ENCODE measurements at places on chromosomes 5 and 9.

- no peak for DNase-seq
These were observed 36.3 kb downstream of the GABRP start for GRCh38 chr5:170819824-170820223.

DNA sequence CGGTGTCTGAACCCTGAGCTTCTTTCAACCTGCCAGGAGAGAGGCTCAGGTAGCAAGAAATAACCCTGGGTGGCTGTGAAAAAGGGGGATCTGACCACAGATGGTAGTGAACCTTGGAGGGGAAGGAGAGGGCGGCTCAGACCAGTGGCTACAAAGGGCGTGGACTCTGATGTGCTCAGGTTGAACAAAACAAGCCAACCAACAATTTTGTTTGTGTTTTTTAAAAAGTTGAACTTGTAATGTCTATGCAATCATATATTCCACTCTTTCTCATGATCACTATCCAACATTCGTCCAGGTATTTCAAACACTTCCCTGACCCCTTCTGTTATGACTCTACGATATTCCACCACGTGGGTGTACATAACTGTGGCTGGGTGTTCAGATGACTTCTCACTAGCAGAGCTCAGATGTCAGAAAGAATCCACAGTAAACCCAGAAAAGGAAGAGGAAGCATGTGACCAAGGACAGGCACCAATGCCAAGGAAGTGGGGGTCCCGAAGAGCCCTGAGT lies 20.0 kb downstream of the PTPN3 start:
- no peak for DNase-seq

DNA sequence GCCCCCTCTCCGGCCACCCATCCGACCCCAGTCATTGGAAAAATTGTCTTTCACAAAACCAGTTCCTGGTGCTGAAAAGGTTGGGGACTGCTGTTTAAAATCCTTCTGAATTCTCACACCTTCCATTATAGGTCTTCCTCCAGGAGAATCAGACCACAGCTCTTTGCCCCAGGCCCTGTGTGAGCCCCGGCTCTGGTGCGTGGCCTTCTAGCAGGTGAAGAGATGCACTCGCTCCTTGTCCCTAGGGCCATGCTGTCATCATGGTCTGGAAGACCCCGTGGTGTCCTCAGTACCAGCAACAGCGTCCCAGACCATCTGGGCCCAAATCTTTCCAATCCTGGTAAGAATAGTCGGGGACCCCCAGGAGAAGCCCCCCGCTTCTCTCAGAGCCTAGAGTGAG lies 95.2 kb downstream of the DAP start:
- no peak for DNase-seq

- DNase-seq, result no peak
These were observed 43.4 kb downstream of the OSTF1 start for GRCh38 chr9:75131700-75132099.

GRCh38 chr5:128722551-128722950 lies 184.5 kb upstream of the FBN2 start:
- no peak for DNase-seq

DNA sequence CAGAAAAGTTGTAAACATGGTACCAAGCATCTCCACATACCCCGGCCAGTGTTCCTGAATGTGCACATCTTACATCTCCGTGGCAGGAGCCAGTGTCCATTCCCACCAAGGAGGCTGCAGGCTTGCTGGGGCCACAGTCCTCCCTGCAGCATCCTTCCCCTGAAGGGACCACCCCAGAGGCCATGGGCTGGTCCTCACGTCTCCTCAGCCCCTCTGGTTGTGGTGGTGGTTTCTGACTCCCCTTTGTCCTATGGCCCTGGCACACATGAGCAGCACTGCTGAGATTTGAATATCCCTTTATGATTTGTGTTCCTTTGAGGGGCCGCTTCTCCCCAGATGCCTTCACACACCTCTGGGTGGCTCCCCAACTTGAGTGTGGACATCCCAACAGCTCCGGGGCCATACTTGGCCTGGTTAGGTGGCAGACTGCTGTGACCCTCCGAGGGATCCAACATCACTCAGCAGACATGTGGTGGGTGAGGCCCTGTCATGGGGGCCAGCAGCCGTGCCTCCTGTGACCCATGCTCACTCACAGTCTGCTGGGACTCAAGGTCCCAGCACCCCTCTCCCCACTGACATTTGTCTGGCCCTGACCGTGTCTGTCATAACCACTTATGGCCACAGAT lies 14.3 kb downstream of the PHF2 start:
- no peak for DNase-seq

DNA sequence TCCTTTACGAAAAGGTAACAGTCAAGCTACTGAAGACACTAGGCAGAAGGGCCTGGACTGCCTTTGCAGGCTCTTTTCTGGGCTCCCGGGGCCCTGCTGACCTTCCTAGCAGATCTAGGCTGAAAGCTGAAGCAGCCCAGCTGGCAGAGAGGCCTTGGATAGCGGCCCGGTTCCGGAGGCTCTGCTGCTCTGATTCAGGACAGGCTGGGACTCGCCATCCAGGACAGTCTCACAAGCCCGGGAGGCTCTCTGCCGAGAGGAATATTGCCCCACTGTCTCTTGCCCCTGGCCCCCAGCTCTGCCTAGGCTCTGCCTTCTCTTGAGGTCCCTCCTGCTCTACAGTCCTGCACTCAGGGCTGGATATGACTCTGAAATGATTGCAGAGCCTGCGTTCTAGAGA lies 67.8 kb downstream of the PSD2 start:
- no peak for DNase-seq

DNA sequence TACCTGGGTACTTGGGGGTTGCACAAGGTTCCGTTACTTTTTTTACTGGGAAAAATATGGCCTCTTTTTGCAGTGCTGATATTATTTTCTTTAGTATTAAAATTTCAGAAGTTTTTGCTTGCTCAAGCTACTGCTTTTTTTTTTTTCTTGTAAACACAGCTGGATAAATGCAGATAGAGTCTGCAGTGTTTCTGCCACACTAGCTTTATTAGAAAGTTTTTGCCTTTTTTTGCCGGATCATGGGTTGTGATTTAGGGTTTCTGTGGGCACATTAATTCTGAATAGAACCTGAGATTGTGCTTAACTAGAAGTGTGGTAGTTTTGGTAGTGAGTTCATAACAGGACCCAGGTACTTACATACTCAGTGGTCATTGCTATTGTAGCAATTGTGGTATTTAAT lies 19.9 kb downstream of the KIAA1958 start:
- no peak for DNase-seq

DNA sequence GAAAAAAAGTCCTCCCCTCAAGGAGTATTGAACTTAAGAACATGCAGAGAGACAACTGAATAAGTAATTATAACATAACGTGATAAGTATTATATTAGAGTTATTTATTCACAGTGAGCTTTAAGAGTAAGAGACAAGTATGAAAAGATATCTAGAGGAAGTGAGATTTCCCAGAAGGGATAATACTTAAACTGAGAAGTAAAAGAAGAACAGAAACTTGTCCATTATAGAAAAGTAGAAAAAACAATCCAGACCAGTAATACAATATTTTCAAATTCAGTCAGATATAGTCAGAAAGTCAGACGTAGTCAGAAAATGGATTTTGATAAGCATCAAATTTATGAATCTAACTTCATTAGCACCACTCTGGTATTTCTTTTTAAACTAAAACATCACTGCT lies 613.0 kb upstream of the CCNG1 start:
- no peak for DNase-seq

- no peak for DNase-seq
These were observed 616.4 kb upstream of the NUDT12 start for GRCh38 chr5:104178829-104179456.

GRCh38 chr5:5156471-5157082 lies 16.4 kb downstream of the ADAMTS16 start:
- no peak for DNase-seq

DNA sequence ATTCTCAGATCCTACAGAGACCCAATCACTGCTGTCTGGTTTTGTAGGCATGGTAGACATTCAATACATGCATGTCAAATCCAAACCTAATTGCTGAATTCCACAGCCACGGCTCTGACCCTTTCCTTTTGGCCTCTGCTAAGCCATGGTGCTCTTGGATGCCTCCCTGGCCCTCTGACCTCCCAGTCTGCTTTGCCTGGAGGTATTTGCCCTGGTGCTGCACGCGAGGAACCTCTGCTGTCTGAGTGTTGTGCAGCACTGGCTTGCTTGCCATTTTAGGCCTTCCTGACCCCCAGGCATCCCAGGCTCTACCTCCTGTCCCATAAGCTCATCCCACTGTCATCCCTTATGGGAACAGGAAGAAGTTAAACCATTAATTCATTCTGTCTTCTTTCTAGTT lies 60.9 kb downstream of the DOCK2 start:
- DNase-seq, result no peak

DNA sequence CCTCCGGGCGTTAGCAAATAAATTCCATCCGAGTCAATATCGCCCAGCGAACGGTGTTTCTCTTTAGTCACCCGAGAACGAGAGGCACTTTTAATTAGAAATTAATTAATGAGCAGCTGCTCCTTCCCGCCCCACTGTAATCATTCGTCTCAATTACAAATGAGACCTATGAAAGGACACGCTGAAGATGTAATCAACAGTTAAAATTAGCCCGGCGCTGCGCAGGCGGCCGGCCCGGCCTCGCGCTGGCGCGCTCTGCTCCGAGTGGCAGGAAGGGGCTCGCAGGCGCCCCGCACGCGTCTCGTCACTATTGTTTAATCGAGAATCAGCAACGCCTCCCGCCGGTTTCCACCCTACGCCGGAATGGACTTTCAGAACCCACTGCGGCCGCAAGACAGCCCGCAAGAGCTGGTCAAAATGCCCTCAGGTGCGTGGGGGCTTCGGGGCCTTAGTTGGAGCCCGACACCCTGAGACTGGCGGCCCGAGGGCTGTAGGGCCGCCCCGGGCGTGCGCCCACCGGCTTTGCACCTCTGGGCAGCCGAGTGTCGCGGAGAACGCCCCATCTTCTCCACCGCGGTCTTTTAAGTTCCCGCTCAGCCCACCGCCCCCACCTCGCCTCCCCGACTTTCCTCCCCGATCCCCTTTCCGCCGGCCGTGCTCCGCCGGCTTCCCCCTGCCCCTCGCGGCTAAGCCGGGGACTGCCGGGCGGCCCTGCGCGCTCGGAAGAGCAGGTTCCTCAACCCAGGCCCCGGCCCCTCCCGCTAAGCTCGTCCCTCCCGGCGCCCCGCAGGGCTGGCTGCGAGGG lies 597 bp upstream of the IRX4 start:
- DNase-seq, result no peak

- no peak for DNase-seq
These were observed 144.5 kb upstream of the NUDT12 start for GRCh38 chr5:103706939-103707682.

- DNase-seq, result no peak
These were observed 48.3 kb upstream of the EGFL7 start for GRCh38 chr9:136614372-136614922.

DNA sequence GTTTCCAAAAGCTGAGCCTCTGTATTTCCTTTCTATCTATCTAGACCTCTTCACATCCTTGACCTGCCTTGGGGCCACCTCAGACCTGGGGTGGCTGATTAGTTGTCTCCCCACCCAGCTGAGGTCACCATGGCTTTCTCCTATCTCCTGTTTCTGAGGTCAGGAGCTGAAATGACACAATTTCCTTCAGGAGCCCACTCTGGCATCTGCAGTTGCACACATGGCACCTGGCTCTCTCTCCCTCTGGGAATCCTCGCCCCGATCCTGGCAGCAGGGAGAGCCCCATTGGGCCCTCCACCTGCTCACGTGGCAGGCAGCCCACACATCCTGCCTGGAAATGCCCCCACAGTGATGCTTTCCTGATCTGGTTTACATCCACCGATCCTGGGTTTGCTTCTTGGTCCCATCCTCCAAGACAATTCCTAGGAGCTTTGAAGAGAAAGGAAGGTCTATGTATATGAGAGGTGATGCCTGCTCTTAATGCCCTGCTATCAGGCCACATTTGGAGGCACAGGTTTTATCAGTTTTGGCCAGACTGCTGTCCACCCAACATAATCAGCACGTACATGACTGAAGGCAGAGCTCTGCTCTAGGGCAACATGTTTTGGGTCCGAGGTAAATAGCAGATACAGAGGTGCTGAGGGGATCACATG lies 53.7 kb downstream of the MARCHF3 start:
- no peak for DNase-seq

- DNase-seq, result no peak
These were observed 6.9 kb downstream of the CRB2 start for GRCh38 chr9:123362856-123363255.

GRCh38 chr5:109105631-109106267 lies 304.0 kb downstream of the PJA2 start:
- DNase-seq, result no peak

- no peak for DNase-seq
These were observed 116.5 kb upstream of the FBXL7 start for GRCh38 chr5:15383469-15383868.

GRCh38 chr9:118269623-118270022 lies 565.4 kb downstream of the TLR4 start:
- DNase-seq, result no peak

GRCh38 chr5:89445106-89445745 lies 562.2 kb upstream of the MEF2C start:
- DNase-seq, result no peak

DNA sequence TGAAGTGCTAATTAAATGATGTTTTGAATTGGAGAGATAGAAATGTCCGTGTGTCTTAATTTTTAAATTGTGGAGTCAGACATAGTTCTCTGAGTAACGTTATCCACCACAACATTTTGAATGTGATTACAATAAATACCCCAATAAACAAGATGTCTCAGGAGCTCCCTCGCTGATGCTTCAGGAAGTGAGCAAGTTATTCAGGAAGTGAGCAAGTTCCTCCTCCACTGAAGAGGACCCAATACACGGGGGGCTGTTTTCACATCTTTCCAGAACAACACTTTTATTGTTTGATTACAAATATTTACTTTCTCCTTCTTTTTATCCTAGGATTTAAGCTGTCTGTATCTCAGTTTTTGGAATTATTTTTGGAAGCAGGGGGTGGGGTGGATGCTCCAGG lies 363.8 kb downstream of the LRRC70 start:
- no peak for DNase-seq

DNA sequence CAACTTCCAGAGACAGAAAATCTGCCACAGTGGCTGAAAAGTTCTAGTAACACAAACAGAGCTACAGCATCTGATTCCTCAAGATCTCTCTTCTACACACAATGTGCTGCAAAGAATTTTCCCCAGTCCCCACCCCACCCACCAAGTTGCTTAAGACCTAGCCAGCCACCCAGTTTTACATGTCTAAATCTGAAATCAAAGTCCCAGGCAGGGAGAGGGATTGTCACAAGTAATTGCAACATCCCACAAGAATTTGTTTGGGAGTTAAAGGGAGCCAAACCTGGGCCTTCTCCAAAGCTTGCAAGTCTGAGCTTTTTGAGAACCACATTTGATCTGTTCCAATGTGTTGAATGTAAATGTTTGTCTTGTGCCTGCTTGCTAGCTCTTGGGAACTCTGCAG lies 15.5 kb downstream of the IGIP start:
- no peak for DNase-seq

Data from stimulated activated CD8-positive, alpha-beta memory T cell treated with anti-CD3 and anti-CD28 coated beads, Interleukin-2, amount 100 ng/mL, for 1 hour (primary cell).